Fibroblast of lung (primary cell): ENCODE measurements at places on chromosomes 2 and 18. TPM values are rescaled to one million over a fixed set of nuclear protein-coding genes. Genes with fewer than 3 reads are reported as not detected.

Gene PSMD1
- polyA plus RNA-seq = 144 and 169 TPM in 2 replicates

Gene METTL4
- 8.0 and 9.3 TPM in 2 replicates for polyA plus RNA-seq

Gene MYO3B
- polyA plus RNA-seq = 0.03 and 0.06 TPM in 2 replicates

Gene SEPTIN10
- 91.1 and 99.4 TPM in 2 replicates for polyA plus RNA-seq

Gene BMP10
- not detected in 2 replicates for polyA plus RNA-seq

Gene SAG
- polyA plus RNA-seq = not detected in 2 replicates

Gene OSBPL1A
- 51.6 and 67.5 TPM in 2 replicates for polyA plus RNA-seq

Gene RIT2
- polyA plus RNA-seq = not detected in 2 replicates

Gene RSAD2
- polyA plus RNA-seq = 0.14 and 0.17 TPM in 2 replicates

Gene CRACDL
- not detected in 2 replicates for polyA plus RNA-seq

Gene DSG1
- not detected in 2 replicates for polyA plus RNA-seq

Gene DSG4
- not detected in 2 replicates for polyA plus RNA-seq

Gene PLA2R1
- 2.5 and 8.0 TPM in 2 replicates for polyA plus RNA-seq

Gene TRAPPC8
- 47.3 and 53.4 TPM in 2 replicates for polyA plus RNA-seq

Gene PSMA8
- not detected in 2 replicates for polyA plus RNA-seq

Gene TFCP2L1
- polyA plus RNA-seq = not detected in 2 replicates

Gene CPO
- polyA plus RNA-seq = not detected in 2 replicates

Gene OTOS
- not detected in 2 replicates for polyA plus RNA-seq

Gene ASAP2
- polyA plus RNA-seq = 19.9 and 24.0 TPM in 2 replicates

Gene AOX1
- 39.4 and 49.9 TPM in 2 replicates for polyA plus RNA-seq

Gene MYL1
- polyA plus RNA-seq = not detected in 2 replicates

Gene SERPINB13
- not detected in 2 replicates for polyA plus RNA-seq

Gene IRS1
- 14.3 and 24.0 TPM in 2 replicates for polyA plus RNA-seq

Gene RTTN
- 5.4 and 7.6 TPM in 2 replicates for polyA plus RNA-seq

Gene EGR4
- not detected in 2 replicates for polyA plus RNA-seq

Gene GALR1
- polyA plus RNA-seq = not detected in 2 replicates

Gene ADCYAP1
- not detected in 2 replicates for polyA plus RNA-seq

Gene STPG4
- polyA plus RNA-seq = 0.05 TPM in 1 of 2 replicates, not detected in the other

Gene ACSL3
- polyA plus RNA-seq = 119 and 147 TPM in 2 replicates

Gene RAPH1
- polyA plus RNA-seq = 9.0 and 14.1 TPM in 2 replicates

Gene HAAO
- polyA plus RNA-seq = 0.58 and 0.88 TPM in 2 replicates

Gene COLEC12
- polyA plus RNA-seq = 20.0 and 44.1 TPM in 2 replicates

Gene FRZB
- 1.4 and 1.5 TPM in 2 replicates for polyA plus RNA-seq

Gene ALPP
- polyA plus RNA-seq = not detected in 2 replicates

Gene KCNG2
- polyA plus RNA-seq = 0.42 and 0.53 TPM in 2 replicates

Gene ANKRD23
- polyA plus RNA-seq = 0.41 and 0.70 TPM in 2 replicates

Gene GPBAR1
- polyA plus RNA-seq = 0.02 TPM in 1 of 2 replicates, not detected in the other

Gene SLC38A11
- 0.07 and 1.1 TPM in 2 replicates for polyA plus RNA-seq

Gene CARF
- 3.7 and 7.2 TPM in 2 replicates for polyA plus RNA-seq

Gene L3MBTL4
- polyA plus RNA-seq = 0.02 and 0.06 TPM in 2 replicates

Gene SERPINB8
- 21.0 and 24.8 TPM in 2 replicates for polyA plus RNA-seq

Gene CENPA
- polyA plus RNA-seq = 6.1 and 21.2 TPM in 2 replicates

Gene APCDD1
- 15.3 and 16.8 TPM in 2 replicates for polyA plus RNA-seq

Gene IL36A
- not detected in 2 replicates for polyA plus RNA-seq

Gene TMEM169
- polyA plus RNA-seq = 0.10 TPM in 2 replicates

Gene SLC5A7
- not detected in 2 replicates for polyA plus RNA-seq
